ENCODE measurements at places on chromosomes 2 and 18.

GRCh38 chr2:54966837-54967236, 83.4 kb downstream of the RTN4 start:
- no peak for DNase-seq

- DNase-seq: no peak
Measured at GRCh38 chr2:240423788-240424191, 11.7 kb upstream of the GPC1 start.

- no peak for DNase-seq
Measured at GRCh38 chr2:157536815-157537214, 91.8 kb downstream of the ACVR1C start.

- no peak for DNase-seq
Measured at GRCh38 chr2:147045113-147045512, 799.7 kb upstream of the ACVR2A start.

DNA sequence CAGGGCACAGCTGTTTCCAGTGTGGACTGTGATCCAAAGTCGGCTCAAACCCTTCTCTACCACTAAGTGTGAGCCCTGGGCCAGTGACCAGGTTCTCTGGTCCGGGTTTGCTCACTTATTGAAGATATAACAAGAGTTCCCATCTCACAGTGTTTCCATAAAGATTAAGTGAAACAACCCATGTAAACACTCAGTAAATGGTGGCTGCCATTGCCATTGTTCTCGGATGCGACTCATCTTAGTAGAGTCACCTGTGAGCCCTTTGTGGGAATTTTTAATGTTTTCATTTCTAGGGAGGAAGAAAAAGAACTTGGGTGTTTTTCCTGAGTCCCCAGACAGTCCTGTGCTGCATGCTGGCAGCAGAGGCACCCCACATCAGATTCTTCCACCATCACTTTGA, 53.4 kb downstream of the TPGS2 start:
- no peak for DNase-seq

DNA sequence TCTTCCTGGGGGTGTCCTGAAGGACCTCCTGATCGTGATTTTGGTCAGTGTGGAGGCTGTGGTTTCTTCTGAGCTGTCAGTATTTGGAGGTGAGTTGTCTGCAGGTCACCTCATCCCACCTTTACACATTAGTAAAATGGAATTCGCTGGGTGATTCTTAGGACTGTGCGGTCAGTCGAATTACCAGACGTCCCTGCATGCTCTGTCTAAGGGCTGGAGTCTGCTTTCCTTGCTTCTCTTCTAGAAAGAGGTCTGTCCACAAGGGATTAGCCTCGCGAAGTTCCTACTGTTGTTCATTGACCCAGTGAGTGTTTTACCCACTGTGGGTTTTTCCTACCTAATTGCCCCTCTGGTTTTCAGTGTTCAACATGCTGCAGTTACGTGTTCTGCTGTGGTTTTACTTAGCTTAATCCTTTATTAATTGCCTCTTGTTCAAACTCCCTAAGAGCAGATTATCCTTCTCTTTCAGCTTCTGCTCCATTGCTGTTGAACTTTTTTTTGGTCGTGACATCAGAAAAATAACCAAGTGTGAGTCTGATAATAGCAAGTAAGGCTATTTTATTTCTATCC, 183.4 kb downstream of the NEDD4L start:
- DNase-seq: no peak

DNA sequence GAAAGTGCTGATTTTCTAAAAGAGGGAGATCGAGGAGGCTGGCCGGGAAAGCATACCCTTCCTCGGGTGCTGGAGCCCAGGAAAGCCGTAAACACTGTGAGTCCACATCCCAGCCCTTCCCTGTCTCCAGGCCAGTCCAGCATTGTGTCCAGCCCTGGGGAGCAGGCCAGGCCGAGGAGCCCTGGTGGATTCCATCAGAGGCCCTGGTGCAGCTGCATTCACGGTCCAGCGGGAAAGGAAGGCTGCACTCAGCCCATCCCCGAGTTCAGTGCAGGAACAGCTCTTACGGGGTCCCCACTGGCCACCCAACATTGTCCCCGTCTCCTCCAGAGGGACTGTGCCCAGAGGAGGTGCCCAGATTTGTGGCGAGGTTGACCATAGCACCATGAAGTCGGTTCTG, 218.6 kb downstream of the KLHL29 start:
- no peak for DNase-seq

DNA sequence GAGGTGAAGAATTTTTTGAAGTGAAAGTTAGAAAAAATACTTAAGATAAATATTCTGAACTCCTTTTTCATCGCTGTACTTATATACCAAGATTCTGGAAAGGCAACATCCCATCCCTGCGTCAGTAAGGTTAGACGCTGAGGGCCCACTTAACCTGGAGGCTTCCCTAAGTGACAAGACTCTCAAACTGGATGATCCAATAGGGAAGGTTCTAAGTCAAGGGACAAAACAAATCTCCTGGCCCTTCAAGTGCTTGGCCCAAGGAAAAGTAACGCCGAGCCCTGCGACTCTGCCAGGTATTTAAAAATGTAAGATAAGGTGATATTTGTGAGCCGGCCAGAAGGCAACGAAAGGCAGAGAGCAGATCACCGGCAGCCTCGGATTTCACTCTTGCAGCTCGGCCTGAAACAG, 1.3 kb downstream of the STK39 start:
- no peak for DNase-seq

GRCh38 chr2:160156100-160156499, 44.0 kb downstream of the ITGB6 start:
- DNase-seq: no peak

DNA sequence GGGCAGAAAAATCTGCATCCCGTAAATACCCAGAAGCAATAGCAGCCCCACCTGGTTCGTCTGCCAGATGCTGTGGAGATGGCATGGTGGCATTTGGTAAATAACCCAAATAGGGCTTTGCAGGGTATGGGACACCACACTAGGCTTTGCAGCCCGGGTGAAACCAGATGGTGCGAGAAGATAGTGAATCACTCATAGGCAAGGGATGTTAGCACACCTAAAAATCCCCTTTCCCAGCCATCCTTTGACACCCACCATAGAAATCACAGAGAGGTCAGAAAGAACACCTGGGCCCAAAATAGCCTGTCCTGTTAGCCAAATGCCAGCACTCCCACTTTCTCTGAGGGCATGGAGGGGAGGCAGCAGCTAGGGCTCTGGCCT, 47.6 kb downstream of the BCL11A start:
- DNase-seq: no peak

DNA sequence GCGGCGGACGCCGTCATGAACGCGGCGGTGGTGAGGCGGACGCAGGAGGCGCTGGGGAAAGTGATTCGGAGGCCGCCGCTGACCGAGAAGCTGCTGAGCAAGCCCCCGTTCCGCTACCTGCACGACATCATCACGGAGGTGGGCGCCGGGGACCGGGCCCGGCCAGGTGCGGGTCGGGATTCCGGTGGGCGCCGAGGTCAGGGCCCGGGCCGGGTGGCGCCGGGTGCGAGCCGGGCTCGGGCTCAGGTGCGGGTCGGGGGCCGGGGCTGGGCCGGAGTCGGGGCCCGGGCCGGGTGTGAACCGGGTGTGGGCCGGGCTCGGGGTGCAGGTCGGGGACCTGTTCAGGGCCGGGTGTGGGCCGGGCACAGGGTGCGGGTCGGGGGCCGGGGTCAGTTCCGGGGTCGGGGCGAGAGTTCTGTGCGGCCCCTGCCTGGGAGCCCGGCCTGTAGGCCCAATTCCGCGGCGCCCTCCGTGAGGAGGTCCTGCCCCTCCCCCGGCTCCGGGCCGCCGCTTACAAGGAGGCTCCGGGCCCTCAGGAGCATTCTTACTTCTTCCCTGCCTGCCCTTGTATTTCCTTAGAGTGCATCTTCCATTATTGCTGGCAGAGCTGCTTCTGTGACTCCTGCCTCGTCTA, 447 bp downstream of the TRAF3IP1 start:
- peak; percentile 60 for DNase-seq

DNA sequence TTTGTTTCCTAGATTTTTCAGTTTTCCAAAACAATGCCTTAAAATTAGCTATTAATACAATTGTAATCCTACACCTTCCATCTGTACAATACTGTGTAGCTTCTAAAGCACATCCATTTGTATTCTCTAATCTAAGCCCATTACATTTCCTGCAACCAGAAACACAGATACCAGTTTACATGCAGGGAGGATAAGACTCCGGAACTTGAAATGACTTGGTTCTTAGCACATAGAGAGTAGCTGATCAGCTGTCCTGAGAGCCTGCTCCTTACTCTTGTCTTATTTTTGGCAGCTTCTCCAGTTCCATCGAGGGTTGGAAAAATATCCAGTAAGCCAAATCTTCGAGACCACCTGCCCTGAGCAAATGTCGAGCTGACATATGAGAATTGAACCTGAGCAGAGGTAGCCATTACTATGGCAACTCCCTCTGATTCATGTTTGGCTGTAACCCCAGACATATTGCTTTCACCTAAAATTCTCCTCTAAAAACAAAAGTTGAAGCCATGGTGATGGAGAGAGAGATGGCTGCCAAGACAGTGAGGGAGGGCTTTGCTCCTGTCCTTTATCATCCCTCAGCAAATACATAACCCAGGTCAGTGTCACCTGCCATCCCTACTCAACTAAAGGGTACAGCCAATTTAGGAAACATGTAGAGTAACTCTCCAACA, 542.8 kb downstream of the IRS1 start:
- no peak for DNase-seq

DNA sequence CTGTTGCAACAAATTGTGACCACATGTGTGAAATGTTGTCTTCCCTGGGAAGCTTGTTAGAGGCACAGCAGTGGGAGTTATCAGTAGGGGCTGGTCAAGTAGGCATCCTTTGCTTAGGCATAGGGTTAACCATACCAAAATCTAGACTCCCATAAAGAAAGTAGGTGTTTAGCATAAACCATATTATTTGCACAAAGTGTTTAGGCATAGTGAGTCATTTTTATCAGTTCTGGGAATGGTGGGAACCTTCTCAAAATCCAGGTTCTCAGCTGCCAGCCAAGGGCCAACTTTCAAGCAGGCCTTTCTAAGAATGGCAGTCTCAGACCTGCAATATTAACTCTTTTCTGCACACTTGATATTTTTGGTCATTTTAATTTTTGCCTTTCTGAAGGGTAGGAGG, 88.5 kb downstream of the RAB3GAP1 start:
- DNase-seq: no peak

DNA sequence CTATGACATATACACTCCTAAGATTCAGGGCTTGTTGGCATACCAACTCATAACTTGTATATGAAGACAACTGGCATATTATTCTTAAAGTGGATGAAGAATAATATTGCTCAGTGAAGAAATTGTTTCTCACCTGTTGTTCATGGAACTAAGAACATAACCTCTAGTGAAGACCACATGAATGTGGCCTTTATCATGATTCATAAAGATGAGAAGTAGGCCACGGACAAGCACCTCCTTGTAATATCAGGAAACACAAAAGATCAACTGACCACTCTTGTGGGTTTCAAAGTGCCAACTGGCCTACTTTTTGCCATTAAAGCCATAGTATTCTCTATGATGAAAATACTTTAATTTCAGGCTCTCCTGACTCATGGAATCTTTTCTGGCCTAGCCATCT, 407.4 kb downstream of the GRB14 start:
- DNase-seq: no peak

DNA sequence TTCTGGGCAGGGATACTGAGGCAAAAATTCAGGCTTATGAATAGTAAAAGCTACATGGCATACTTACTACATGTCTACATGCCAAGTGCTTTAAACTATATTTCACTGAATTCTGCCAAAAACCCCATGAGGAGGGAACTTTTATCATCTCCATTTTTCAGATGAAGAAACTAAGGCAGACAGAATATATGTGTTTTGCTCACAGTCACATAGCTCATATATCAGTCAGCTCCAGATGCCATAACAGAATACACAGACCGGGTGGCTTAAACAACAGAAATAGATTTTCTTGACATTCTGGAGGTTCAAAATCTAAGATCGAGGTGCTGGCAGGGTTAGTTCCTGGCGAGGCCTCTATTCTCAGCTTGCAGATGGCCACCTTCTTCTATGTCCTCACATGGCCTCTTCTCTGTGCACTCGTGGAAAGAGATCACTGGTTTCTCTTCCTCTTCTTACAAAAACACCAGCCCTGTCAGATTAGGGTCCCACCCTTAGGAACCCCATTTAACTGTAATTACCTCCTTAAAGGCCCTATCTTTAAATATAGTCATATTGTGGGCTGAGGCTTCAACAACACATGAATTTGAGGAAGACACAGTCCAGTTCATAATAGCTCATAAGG, 27.1 kb upstream of the CREB1 start:
- no peak for DNase-seq

DNA sequence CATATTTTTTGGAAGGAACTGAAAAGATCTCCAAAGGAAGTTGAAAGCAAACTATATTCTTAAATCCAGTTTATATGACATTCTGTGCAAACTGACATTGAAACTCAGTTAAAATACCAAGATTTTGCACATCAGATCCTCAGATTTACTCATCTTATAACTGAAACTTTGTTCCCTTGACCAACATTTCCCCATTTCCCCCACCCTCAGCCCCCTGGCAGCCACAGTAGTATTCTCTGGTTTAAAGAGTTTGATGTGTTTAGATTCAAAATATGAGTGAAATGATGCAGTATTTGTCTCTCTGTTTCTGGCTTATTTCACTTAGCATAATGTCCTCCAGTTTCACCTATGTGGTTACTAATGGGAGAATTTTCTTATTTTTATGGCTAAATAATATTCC, 99.2 kb upstream of the ITGA4 start:
- no peak for DNase-seq

DNA sequence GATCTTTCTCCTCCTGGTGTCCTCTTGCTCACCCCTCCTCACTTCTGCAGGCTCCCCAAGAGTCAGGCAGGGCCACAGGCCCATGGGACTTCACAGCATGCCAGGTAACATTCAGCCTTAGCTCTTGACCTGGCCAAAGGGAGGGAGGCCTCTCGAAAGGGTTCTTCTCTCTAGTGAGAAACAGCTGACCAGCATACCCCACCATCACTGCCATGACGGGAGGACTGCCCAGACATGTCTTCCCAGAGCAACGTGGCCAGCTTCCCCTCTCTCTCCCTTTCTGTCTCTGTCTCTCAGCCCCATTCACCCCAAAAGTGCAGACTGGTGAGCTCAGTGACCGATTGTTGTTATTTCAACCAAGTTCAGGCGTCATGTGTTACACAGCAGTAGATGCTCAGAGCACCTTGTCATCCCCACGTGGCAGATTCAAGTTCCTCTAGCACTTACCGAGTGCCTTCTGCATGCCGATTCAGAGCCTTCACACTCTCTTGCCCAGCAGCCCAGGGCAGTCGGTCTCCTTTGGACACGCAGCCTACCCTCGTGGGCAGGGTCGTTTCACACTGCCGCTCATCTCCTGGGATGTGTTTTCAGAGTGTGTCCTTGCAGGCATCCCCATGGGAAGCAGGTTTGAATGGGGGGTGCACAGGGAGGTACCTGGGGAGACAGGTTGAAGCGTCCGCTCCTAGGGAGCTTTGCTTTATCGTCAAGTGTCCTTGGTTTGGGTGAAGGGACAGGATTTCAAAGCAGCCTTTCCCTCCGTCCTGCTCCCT, 259.9 kb downstream of the NDUFA10 start:
- peak; percentile 19 for DNase-seq

- DNase-seq: no peak
Measured at GRCh38 chr2:209331291-209331844, 92.5 kb upstream of the MAP2 start.
